ENCODE measurements at places on chromosomes 11 and 22.

- DNase-seq = no peak
These were observed 199.0 kb downstream of the ETS1 start for GRCh38 chr11:128388206-128388815.

DNA sequence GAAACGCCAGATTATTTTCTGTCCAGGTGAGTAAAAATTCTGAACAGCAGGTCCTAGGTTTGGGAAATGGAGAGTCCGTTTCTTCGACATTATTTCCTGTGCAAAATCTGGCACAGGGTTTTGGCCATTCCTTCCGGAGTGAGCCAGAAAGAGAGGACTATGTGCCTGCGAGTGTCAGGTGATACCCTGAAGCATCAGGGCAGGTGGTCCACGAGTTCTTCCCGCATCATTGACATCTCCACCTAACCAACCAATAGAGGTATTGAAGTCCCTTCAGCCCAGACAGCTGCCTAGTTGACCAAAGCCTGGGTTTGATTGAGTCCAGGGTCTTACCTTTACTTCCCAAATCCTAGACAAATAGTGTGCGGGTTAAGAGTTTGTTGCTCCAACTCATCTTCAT lies 808 bp downstream of the SNAP29 start:
- DNase-seq = no peak

- DNase-seq = peak; percentile 2
These were observed 7.3 kb upstream of the ADAMTS8 start for GRCh38 chr11:130435671-130436070.

- no peak for DNase-seq
These were observed 86.8 kb downstream of the PDHX start for GRCh38 chr11:35003186-35003585.

- no peak for DNase-seq
These were observed 117.3 kb upstream of the GRK3 start for GRCh38 chr22:25447067-25447685.

DNA sequence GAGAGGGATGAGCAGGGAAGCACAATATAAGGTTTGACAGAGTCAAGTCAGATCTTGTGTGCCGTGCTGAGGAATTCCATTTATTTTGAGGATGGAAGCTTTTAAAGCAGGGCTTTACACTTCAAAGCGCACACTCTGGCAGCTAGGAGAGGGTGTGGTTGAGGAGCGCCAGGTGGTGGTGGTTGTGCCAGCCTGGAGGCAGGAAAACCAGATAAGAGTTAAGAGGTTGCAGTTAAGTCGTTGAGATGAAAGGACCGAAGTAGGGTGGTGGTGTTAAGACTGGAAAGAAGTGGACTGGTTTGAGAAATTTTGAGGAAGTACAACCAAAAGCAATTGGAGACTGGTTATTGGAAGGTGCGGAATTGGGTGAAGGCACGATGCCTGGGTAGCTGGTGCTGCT lies 231.6 kb upstream of the TBCEL start:
- DNase-seq = no peak

DNA sequence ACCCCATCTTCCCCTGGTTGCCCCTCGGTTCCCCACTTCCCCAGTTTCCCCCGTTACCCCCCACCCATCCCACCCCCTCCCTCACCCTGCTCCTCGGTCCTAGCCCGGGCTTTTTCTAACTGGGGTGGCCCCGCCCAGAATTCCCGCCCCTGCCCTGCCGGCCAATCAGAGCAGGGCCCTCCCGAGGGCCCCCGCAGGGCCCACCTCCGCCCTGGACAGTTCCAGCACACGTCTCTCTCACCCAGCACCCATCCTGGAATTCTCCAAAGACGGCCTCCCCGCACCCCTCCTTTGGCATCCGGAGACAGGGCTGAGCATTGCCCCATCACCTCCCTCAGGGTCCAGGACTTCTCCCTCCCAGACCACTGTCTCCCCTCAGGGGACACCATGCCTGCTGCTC lies at the start of gene H19:
Gene H19 (minus strand): TSS at position 88 of the 400 bp plus-strand sequence.
- DNase-seq = no peak
